ENCODE measurements at places on chromosomes 3 and 15. TPM values are rescaled to one million over a fixed set of nuclear protein-coding genes. Genes with fewer than 3 reads are reported as not detected.

- no peak for DNase-seq
Observed at GRCh38 chr15:66154581-66154980, 99.0 kb downstream of the MEGF11 start.

The LRRC31 gene
- not detected for polyA plus RNA-seq

DNA sequence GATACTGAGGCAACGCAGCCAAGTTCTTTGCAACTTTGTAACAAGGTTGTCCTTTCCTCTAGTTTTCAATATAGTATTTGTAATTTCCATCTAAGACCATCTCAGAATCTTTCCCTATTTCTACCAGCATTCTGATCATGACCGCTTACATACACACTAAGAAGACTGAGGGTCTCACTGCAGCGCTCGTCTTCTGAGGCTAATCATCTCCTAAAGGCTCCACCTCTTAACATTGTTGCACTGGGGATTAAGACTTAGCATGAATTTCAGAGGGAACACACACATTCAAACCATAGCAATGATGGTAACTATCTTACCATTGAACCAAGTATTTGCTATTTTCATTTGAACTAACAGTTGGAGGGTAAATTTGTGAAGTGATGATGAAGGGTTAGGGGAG, 463.3 kb upstream of the CCDC54 start:
- no peak for DNase-seq

GRCh38 chr3:56314842-56315241, 153.4 kb downstream of the ERC2 start:
- no peak for DNase-seq

DNA sequence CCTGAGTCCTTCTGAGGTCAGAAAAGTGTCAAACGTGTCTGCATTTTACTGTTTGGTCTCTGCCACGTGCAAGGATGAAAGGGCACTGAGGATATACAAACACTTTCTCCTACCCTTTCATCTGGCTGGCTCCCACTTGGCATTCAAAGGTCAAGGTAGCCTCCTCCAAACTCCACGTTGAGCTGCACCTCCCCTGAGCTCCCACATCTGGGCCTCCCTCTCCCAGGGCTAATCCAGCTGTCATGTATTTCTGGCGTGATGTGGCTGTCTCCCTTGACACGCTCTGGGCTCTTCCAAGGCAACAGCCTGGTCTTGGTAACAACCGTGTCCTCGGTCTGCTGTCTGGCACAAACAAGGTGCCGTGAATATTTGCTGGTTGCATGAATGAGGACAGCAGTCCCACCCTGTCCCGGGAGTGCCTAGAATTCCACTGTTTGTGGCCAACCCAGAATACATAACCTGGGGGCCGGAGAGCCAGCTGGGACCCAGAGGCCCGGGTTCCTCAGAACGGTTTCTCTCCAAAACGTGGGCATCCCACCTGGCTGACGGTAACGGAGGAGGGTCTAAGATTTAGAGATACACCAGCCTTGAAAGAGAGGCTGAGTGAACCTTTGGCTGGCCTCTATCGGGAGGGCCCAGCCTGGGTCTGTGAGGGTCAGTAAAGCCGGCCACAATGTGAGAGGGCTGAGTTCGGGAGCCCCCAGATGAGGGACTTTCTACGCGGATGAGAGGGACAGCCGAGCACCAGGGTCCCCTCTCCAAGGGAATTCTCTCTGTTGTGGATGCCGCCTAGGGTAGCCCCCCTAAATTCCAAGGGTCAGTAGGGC, 767 bp downstream of the GLT8D1 start:
- no peak for DNase-seq

GRCh38 chr15:28994142-28994830, 108.5 kb downstream of the APBA2 start:
- no peak for DNase-seq

- DNase-seq: no peak
Observed at GRCh38 chr3:113895964-113896363, 51.8 kb upstream of the ZDHHC23 start.

GRCh38 chr3:160870327-160870726, 114.3 kb downstream of the PPM1L start:
- DNase-seq: no peak

GRCh38 chr3:134859341-134859740, 64.3 kb downstream of the EPHB1 start:
- no peak for DNase-seq

DNA sequence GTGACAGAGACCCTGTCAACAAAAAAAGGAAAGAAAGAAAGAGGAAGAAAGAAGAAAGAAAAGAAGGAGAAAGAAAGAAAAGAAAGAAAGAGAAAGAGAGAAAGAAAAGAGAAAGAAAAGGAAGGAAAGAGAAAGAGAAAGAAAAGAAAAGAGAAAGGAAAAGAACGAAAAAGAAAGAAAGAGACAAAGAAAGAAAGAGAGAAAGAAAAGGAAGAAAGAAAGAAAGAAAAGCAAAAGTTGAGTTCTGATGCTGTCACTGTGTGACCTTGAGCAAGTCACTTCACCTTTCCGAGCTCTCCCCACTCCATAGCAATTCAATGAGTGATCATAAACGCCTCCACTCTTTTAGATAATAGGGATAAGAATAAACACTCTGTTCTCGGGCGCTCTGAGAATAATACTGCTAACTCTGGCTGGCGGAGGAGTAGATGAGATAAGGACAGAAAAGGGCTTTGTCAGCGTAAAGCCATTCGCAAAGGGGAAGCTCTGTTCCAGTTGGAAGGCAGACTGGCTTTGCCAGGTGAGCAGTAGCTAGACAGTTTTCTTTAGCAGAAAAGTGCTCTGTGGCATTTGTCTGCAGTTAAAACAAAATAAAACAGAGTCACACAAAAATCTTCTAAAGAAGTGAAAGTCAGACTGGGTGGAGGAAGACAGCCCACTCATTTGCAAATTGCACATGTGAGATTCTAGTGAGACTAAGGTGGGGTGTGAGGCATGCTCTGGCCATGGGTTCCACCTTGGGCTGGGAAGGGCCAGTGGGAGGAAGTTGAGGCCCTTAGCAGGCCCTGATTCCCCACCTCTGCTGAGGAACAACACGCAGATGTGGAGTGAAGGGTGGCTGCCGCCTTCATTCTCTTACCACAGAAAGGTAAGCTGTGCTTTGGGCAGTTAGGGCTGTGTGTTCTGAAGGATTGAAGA, 9.6 kb upstream of the FLNB start:
- DNase-seq: peak; percentile 38

GRCh38 chr3:4749567-4750002, 229.7 kb upstream of the BHLHE40 start:
- DNase-seq: no peak

DNA sequence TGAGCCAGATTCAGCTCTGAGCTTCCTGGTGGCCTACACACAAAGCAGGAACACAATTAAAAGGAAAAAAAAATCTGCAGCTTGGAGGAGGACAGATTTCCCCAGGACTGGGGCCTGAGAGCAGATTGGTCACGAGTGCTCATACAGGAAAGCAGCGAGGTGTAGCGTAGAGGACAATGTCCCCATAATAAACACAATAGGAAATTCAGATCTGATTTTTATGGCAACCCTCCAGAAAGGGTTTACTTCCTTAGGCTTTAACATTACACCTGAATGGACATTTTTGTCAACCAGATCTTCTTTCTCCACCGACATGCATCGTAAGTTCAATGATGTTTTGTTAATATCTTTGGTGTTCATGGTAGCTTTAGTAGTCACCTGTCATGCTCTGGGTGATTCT, 23.3 kb downstream of the SLC6A20 start:
- DNase-seq: no peak

The ADCY5 gene
- polyA plus RNA-seq: not detected

The SLC9A9 gene
- 27.0 TPM for polyA plus RNA-seq

- no peak for DNase-seq
Observed at GRCh38 chr15:57102858-57103257, 184.4 kb downstream of the TCF12 start.

- no peak for DNase-seq
Observed at GRCh38 chr15:85941186-85941855, 138.3 kb upstream of the AGBL1 start.

GRCh38 chr15:42413920-42414319, 54.6 kb downstream of the CAPN3 start:
- DNase-seq: no peak

The LRRN1 gene
- 0.08 TPM for polyA plus RNA-seq

- DNase-seq: no peak
Observed at GRCh38 chr15:59401824-59402569, 29.3 kb upstream of the MYO1E start.

GRCh38 chr3:113747283-113748046, 630 bp downstream of the ATP6V1A start:
- peak; percentile 18 for DNase-seq

DNA sequence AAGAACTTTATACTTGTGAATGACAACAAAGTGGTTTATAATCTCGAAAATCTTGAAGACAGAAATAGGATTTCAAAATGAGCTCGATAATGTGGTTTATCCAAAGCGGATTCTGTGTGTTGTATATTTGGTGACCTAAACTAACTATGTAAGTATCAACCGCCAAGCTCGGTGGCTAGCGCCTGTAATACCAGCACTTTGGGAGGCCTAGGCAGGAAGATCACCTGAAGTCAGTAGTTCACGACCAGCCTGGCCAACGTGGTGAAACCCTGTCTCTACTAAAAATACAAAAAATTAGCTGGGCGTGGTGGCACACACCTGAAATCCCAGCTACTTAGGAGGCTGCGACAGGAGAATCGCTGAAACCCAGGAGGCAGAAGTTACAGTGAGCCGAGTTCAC, 2.2 kb downstream of the ATP13A3 start:
- DNase-seq: no peak

GRCh38 chr3:3918763-3919162, 119.5 kb downstream of the LRRN1 start:
- DNase-seq: no peak

GRCh38 chr3:190000861-190001196, 119.9 kb downstream of the P3H2 start:
- DNase-seq: no peak

DNA sequence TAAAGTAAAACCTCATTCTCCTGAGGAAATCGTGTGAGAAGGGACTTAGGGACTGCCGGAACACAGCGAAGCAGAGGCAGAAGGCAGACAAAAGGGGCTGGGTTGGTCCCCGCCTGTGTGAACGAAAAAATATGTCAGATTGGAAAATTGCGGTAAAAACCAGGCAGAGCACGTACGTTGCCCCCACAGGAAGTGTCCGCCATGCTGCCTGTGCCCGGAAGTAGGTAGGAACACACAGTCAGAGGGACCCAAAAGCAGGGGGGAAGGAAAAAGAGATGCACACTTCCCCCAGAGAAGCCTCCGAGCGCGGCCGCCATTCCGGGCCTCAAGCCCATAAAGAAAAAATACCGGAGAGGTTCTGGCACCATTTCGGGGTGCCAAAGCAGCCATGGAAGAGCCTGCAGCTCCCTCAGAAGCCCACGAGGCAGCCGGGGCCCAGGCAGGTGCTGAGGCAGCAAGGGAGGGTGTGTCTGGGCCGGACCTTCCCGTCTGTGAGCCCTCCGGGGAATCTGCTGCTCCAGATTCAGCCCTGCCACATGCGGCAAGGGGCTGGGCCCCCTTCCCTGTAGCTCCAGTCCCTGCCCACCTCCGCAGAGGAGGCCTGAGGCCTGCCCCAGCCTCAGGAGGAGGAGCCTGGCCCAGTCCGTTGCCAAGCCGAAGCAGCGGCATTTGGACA, at the start of gene MKRN3:
TSS of gene MKRN3 (plus strand) at position 280 of the 676 bp plus-strand sequence. CDS start at position 389, 109 bp downstream.
- DNase-seq: peak; percentile 25

DNA sequence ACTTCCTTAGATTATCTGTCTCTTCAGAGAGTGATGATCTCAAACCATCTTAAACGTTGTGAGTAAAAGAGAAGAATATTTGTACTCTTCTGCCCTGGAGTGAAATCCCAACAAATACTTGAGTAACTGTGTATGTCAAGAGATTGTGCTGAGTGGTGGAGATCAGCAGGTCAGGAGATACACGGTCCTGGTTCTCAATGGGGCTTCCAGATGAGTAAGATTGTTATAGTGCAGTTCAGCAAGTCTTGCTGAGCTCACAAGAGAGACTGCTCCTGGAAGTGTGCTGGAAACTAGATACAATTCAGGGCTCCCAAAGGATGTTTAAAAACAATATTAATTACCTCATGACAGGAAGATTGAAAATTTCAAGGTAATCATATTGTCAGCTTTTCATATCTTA, 184.3 kb downstream of the AKAP13 start:
- no peak for DNase-seq

- peak; percentile 63 for DNase-seq
Observed at GRCh38 chr3:13016083-13016720, 57.0 kb downstream of the IQSEC1 start.

GRCh38 chr15:88646951-88647350, 8.1 kb downstream of the ISG20 start:
- DNase-seq: no peak

DNA sequence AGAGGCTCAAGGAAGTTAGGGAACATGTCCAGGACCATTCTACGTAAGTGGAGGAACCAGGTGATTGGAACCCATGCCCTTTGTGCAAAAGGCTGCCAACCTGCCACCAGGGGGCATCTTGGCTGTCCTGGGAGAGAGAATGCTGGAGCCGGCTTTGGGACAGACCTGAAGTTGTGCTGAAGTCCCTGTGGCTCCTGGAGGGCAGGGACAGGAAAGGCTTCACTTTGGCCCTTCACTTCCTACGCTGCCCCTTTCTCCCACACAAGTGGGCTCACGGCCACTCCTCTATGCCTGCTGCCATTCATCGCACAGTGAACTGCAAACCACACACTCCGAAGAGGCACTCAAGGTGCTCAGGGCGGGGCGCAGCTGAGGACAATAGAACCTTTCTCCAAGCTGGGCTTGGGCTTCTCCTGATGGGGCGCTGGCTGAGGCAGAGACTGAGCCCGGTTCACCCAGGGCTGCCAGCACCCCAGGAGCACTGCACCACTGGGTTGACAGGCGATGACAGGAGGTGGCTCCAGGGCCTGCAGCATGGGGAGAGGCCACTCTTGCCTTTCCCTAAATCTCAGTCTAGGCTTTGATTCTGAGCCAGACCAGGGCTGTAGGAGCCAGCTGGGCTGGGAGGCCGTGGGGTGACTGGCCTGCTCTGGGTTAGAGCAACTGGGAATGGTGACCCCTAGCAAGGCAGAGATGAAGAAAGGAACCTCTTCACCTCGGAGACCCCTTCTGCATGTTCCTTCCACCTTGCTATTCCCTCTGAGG, 8.4 kb downstream of the SHF start:
- DNase-seq: no peak

- no peak for DNase-seq
Observed at GRCh38 chr15:38531509-38531908, 33.1 kb downstream of the RASGRP1 start.

DNA sequence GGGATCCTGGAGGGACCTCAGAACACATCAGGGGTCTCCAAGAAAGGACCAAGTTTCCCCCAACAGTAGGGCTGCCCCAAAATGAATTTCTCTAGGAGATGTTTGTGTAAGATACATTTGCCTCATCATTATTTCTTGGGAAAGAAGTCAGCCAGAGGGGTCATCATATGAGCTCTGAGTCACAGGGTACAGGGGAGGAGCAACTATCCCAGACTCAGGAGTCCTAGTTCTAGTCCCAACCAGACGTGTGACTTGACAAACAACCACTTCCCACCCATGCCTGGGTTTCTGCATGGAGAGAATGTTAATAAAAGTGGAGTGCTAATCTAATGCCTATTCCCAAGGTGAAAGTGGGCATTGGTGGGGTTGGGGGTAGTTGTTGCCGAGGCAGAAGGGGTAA, 144.1 kb downstream of the ALDH1A2 start:
- no peak for DNase-seq
